Right cardiac atrium (tissue), 5 donors: ENCODE measurements at places on chromosomes 1 and 21.

DNA sequence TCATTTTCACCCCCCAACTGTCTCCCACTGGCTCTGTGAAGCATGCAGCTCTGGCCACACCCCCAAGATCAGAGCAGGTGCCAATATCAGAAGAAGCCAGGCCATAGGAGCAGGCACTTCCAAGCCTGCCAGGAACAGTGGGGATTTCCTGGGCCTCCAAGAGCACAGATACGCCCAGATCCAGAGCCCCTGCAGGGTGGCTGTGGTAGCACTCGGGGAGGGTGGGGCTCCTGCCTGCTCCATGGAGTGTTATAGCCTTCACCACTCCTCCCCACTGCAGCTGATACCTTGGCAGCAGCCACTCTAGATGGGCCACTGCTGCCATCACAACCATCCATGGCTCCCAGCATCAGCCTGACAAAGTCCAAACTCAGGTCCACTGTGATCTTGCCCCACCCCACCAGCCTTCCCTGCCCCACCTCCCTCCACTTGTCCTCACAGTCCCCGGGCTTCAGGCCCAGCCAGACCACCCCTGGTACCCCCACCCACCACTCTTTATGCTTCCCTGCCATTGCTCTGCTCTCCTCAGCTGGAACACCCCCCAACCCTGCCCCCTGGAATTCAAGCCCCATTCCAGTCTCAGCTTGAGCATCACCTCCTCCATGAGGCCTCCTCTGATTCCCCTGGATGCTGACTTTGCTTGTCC, 448.3 kb downstream of the MATN1 start:
- no peak for DNase-seq

- no peak for DNase-seq
Measured at GRCh38 chr1:233359431-233359830, 31.9 kb downstream of the MAP3K21 start.

DNA sequence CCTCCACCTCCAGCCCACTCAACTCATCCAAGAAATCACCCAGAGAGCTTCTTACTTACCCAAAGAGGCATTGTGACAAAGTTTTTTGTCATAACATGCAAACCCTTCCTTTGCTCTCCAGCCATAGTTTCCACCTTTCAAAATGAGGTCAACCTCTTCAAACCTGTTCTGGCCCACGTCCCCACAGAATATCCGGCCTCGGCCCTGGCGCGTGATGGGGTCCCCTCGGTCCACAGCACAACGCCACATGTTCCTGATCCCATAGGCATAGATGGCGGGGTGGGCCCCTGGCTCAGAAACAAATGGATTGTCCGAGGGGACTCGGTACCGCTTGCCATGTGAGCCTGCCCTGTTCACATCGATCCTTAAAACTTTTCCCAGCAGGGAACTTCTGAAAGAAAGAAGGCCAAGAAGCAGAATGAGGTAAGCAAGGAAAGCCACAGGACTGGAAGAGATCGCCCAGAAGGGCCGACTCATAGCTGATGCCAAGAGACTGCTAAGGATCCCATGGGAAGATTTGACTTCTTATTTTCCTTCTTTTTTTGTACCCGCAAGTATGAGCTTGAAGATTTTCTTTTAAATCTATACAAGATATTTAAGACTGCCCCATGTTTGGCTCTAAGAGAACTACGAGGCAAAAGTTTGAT, 7.8 kb downstream of the HHIPL2 start:
- DNase-seq, result no peak

DNA sequence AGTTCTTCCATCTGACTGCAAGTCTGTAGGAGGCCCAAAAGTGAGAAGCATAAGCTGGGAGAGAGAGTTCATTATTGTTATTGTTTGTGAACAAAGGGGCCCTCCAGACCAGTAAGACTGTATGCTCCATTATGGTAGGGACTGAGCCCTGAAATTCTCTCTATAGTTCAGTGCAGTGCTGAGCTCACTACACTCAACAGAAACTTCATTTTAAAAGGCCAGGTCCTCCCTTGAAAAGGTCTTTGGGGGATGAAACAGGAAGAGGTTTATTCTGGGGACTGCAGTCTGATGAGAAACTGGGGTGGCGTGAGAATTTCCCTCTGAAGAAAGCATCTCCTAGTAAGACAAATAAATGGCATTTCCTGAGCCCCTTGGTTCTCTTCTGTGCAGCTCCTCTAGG, 5.5 kb upstream of the GATAD2B start:
- no peak for DNase-seq

- DNase-seq, result no peak
Measured at GRCh38 chr1:53639251-53639763, 99.7 kb downstream of the GLIS1 start.

DNA sequence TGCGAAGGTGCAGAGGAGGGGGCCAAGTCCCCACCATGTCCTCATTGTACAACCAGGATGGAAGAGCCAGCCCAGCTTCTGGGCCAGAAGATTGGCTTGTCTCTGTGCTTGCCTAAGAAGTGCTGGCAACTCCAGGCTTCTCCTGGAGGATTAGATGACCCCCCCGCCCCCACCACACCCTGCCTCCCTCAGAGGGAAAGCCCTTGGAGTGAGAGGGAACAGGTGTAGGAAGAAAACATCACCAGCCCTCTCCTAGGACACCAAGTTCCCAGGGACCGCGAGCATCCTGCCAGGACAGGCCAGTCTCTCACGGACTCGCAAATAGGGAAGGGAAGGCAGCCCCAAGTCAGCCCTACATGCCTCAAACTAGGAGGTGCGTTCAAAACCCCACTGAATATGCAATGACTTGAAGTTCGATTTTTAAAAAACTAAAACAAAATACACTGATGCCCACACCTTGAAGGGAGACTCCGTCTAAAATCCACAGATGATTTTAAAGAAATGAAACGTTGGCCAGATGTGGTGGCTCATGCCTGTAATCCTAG, 20.7 kb upstream of the SLC25A33 start:
- no peak for DNase-seq

DNA sequence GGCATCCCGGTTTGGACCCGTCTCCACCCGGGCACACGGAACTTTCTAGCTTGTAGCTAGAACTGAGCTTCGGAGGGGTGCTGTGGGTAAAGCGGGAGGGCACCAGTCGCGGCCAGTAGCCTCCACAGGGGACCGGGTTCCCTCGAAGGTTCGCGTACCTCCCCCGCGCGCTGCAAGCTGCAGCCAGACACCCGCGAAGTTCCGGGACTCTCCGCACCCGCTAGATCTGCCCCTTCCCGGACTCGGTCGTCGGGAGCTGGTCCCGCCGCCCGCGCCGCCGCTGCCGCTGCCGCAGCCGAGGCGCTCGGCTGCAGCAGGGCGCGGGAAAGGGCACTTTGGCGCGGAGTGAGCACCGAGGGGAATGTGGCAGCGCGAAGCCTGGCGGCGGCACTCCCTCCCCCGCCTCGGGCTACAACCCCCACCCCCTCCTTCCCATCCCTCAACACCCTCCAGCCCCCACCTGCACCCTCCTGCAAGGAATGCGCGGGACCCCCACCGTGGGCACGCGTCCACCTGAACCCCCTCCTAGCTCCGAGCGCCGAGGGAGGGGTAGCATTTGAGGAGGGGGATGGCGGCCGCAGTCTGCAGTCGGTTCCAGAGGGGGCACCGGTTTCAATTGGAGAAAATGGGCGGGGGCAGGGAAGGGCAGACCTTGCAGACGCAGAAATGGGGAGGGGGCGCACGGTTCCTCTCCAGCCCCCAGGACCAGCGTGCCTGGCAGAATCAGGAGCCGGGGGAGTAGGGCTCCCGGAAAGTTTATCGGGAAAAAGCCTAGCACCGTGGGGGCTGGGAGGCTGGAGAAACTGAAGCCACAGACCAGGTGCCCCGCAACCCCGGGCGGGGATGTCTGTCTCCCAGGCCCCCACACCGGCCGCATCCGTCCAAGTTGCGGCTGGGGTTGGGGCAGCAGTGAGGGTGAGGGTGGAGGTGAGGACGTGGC, 968 bp downstream of the CSMD2 start:
- peak; percentile 21 for DNase-seq

GRCh38 chr1:89820422-89821321, at the start of gene LRRC8D:
Gene LRRC8D, plus strand, starts transcription at chr1:89821032. Its CDS starts 112,037 bp downstream, at chr1:89933069.
- peak; percentile 94 for DNase-seq

DNA sequence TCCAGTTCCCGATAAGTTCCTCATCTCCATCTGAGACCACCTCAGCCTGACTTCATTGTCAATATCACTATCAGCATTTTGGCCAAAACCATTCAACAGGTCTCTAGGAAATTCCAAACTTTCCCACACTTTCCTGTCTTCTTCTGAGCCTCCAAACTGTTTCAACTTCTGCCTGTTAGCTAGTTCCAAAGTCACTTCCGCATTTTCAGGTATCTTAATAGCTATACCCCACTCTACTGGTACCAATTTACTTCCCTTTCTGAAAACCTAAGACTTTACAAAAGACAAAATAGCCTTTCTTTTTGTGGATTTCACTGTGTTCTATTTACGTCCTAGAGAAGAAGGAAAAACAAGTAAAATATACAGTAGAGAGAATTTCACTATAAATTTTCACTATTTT, 147.0 kb upstream of the FMN2 start:
- DNase-seq, result no peak

DNA sequence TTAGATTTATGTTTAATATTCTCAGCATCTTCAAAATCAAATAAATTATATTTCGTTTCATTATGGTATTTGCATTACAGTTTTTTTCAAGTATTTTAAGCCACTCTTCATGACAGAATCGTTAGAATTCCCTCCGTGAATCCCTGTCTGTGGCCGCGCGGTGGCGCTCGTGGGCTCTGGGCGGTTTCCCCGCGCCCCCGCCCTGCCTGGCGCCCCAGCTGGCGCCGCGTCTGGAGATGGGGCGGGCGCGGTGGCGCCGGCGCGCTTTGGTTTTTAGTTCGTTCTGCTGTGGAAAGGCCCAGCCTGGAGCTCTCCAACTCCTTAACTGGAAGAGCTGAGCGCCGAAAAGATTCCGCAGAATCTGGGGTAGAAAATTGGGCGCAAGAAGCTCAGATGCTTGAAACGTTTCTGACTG, 25.7 kb downstream of the PRMT2 start:
- DNase-seq, result peak; percentile 72

DNA sequence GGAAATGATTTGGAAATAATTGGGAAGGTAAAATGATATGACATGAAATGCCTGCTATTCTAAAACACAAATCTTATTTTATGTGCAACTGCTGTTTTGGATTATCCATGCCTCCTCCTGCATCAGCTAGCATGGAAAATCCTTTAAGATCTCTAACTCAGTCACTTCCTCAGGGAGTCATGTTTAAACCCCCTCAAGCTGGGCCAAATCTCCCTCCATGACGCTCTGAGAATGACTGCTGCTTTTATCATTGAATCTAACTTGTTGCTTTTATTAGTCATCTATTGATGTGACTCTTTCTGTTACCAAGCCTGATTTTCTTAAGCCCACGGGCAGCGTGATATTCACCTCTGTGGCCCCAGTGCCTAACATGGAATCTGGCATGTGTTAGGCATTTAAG, 324.8 kb downstream of the DISC1 start:
- DNase-seq, result no peak

GRCh38 chr21:33978585-33978984, 63.0 kb upstream of the ATP5PO start:
- DNase-seq, result no peak

DNA sequence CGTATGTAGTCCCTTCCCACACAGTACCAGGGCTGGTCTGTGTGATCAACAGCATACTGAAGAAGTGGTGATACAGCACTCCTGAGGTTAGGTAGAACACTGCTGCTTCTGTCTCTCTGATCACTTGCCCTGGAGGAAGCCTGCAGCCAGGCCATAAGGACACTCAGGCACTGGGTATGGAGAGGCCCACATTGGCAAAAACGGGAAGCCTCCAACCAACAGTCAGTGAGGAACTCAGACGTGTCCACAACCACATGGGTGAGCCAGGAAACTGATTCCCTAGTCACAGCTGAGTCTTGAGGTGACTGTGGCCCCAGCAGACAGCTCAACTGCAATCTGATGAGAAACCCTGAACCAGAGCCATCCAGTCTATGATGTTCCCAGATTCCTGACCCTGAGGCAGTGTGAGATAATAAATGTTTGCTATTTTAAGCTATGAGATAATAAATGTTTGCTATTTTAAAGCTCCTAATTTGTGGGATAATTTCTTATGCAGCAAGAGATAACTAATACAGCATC, 62.5 kb downstream of the COQ8A start:
- DNase-seq, result no peak

GRCh38 chr21:36773117-36773516, 74.2 kb downstream of the SIM2 start:
- peak; percentile 84 for DNase-seq

DNA sequence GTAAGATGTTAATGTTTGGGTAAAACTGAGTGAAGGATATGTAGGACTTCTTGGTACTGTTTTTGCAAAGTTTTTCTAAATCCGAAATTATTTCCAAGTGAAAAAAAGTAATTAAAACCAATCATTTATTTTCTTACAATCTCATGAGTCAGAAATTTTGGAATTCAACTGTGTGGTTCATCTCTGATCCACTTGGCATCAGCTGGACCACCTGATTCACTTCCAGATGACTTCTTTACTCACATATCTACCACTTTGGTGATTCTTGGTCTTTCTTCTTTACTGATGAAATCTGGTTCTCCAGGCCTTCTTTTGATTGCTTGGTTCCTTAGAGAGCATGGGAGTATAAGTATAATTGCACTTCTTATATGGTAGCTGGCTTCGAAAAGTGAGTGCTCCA, 254.9 kb upstream of the CACYBP start:
- DNase-seq, result no peak

DNA sequence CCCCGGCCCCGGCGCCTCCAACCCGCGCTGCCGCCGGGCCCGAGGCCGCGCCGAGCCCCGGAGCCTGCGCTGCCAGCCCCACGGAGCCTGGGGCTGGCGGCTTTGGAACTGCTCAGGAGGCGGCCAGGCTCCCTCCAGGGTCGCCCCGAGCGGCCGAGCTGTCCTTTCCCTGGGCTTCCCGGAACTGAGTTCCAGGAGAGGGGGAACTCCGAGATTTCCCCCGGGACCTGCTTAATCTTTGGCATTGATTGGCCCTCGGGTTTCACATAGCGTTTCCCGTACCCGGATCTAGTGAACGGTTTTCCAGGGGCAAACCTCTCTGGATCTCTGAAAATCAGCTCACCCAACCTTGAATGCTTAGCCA, 504 bp downstream of the H6PD start:
- DNase-seq, result peak; percentile 66

DNA sequence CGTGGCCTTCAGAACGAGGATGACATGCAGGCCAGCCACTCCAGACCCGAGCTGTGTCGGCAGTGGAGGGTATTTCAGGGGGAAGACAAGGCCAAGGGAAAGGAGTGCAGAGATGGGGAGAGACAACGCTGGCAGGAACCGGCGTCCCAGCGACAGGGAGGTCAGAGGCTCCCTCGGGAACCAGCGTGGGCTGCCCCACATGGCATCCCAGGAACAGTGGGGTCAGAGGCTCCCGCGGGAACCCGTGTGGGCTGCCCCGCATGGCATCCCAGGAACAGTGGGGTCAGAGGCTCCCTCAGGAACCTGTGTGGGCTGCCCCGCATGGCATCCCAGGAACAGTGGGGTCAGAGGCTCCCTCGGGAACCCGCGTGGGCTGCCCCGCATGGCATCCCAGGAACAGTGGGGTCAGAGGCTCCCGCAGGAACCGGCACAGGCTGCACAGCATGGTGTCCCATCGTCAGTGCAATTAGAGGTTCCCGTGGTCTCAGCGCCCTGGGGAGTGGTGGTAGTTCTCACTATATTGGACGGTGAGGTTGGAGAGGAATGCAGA, 43.0 kb downstream of the SLC19A1 start:
- peak; percentile 10 for DNase-seq

- DNase-seq, result no peak
Measured at GRCh38 chr1:171901245-171901644, 59.9 kb downstream of the DNM3 start.

- no peak for DNase-seq
Measured at GRCh38 chr1:219236933-219237610, 63.4 kb downstream of the LYPLAL1 start.
